ENCODE measurements at places on chromosomes 4 and X.

- no peak for DNase-seq
Observed at GRCh38 chrX:143701460-143701859, 19.1 kb downstream of the SPANXN2 start.

GRCh38 chr4:113760094-113760794 lies 1.3 kb downstream of the CAMK2D start:
- DNase-seq, result no peak

DNA sequence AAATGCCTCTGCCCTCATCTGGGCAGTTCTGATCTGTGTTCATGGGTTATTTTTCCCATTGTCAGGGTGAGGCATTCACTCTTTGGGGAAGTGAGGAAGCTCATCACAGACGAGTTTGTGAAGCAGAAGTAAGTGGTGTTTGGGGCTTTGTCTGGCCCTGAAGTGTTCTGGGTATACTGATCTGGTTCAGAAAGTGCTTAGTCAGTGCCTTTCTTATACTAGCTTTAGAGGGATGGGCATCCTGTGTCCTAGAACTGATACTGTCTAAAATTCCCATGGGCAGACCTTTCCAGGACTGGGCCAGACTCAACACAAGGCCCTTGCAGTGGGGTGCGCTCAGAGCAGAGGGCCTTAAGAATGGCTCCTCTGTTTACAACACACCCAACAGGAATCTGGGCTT lies 6.4 kb downstream of the TRO start:
- DNase-seq, result no peak

- DNase-seq, result no peak
Observed at GRCh38 chrX:139738581-139738980, 30.6 kb upstream of the MCF2 start.

GRCh38 chr4:170109586-170110284 lies 20.0 kb upstream of the AADAT start:
- no peak for DNase-seq

GRCh38 chr4:79923281-79923680 lies 149.7 kb downstream of the ANTXR2 start:
- no peak for DNase-seq

GRCh38 chr4:183591301-183591700 lies 67.7 kb downstream of the RWDD4 start:
- no peak for DNase-seq

DNA sequence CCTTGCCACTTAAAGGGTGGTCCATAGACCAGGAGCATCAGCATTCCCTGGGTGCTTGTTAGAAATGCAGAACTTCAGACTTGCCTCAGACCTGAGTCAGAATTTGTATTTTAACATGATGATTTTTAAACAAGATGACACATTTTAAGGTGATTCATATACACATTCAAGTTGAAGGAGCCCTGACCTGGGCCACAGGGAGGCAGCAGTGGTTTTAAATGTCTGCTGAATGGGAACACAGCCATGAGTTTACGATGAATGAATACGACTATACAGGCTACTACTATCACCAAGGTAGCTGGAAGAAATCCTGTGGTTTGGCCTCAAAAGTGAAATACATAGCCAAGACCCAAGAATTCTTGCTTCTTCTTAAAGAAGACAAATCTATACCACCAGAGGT lies 2.9 kb downstream of the HDAC8 start:
- no peak for DNase-seq

Data from stimulated activated CD8-positive, alpha-beta memory T cell treated with anti-CD3 and anti-CD28 coated beads, Interleukin-7, amount 100 ng/mL, for 24 hours (primary cell).